ENCODE measurements at places on chromosomes 3 and 15.

- DNase-seq, result no peak
Observed at GRCh38 chr15:68407886-68408881, 23.8 kb downstream of the ITGA11 start.

- DNase-seq, result no peak
Observed at GRCh38 chr15:34581043-34581365, 2.4 kb downstream of the GOLGA8B start.

GRCh38 chr3:51391075-51391565 lies at the start of gene RBM15B:
Gene RBM15B (plus strand): TSS chr3:51391285. CDS start chr3:51391400, 115 bp downstream.
- peak; percentile 77 for DNase-seq

DNA sequence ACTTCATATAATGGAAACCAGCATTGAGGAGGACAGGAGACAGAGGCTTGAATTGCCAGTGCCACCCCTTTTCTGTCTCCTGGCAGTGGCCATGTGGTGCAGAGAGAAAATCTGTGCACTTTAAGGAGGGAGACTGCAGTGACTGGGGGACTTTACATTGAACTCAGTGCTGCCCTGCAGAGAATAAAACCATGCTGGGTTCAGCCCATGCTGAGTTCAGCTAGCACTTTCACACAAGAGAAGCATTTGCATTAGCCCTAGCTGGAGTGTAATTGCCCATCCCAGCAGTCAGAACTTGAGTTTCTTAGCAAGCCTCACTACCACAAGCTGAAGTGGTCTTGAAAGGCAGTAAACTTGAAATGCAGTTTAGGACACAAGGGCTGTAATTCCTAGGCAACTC lies 677.5 kb downstream of the ZPLD1 start:
- no peak for DNase-seq

DNA sequence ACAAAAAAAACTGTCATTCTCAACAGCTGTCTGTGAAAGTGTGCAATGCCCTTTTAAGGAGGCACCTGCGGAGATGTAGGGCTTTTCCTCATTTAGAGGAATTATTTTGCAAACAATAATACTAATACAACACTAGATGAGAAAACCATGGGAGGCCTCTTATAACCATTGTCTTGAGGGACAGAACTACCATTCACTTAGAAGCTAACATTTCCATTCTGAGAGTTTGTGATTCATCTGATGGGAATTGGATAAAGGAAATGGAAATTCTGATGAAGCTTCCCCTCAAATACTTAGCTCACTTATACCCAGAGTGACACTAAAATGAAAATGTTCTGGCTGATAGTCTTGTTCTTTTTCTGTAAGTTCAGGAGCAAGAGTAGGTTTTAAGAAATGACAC lies 147.7 kb downstream of the CADPS start:
- no peak for DNase-seq

GRCh38 chr3:66377800-66378199 lies 123.0 kb downstream of the LRIG1 start:
- DNase-seq, result no peak

GRCh38 chr15:66936109-66936860 lies 129.1 kb upstream of the SMAD3 start:
- no peak for DNase-seq

GRCh38 chr3:62803276-62803675 lies 71.9 kb downstream of the CADPS start:
- DNase-seq, result no peak

DNA sequence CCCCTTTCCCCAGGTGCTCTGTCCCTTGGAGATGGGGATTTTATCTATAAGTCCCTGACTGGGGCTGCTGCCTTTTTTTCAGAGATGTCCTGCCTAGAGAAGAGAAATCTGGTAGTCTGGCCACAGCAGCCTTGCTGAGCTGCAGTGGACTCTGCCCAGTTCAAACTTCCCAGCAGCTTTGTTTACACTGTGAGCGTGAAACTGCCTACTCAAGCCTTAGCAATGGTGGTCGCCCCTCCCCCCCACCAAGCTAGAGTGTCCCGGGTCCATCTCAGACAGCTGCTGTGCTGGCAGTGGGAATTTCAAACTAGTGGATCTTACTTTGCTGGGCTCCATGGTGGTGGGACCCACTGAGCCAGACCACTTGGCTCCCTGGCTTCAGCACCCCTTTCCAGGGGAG lies 38.9 kb downstream of the TMEM266 start:
- DNase-seq, result no peak

DNA sequence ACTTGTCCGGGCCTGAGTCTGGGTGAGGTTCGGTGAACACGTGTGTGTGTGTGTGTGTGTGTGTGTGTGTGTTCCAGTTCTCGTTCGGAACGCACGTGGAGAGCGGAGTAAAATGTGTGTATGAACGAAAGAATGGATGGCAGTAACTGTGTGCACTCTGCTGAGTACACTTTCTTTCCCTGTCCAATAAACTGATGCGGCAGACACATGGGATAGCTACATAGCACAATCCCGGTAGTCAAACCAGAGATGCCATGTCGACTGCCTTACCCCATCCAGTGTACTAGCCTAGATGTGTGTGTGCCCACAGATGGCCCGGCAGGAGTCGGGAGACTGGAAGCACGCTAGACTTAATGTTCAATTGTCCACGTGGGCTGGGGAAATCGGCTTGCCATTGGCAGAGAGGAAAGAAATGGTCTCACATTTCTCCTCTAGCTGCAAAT lies 507 bp upstream of the GOLIM4 start:
- peak; percentile 52 for DNase-seq

- no peak for DNase-seq
Observed at GRCh38 chr3:54746722-54747121, 181.1 kb downstream of the LRTM1 start.

DNA sequence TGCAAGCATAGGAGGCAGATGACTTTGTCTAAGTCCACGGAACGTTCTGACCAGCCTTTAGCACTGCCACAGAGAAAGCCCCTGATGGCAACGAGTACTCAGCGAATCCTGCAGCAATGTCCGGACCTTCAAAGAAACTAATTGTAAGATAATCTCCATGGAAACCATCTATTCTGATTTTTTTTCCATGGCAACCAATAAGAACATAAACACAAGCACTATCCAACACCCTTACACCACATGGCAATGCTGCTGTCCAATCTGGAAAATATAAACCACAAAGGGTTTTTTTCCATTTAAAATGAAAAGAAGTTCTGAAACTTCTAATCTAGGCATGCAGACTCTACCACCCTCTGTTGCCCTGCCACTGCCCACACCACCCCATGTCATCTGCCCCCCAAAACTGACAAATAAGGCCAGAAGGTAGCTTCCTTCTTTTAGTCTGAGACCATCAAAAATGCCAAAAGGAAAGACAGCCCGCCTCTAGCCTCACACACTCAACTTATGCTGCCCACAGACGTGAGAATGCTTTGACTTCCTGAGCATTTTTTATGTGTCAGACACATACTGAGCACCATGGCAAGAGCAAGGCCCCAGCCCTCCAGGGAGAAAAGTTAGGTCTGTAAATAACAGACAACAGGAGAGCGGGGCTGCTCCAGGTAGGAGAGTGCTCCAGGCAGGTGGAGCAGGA lies 44.5 kb downstream of the POC1A start:
- no peak for DNase-seq

DNA sequence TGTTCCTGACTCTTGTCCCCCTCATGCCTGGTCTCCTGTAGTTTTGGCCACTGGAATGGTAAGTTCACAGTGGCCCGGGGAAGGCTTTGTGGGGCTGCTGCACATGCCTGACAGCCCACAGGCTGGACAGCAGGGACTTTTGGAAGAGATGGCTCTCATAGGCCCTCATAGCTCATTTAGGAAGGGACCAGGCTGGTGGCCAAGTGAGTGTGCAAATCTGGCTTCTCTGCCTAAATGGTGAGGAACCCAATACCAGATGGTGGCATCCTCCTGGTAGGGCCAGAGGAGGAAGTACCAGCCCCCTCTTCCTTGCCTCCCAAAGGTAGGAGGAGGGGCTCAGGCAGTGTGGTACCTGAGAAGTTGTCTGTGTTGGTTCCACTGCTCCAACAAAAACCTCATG lies 25.6 kb downstream of the ALPK3 start:
- DNase-seq, result no peak

DNA sequence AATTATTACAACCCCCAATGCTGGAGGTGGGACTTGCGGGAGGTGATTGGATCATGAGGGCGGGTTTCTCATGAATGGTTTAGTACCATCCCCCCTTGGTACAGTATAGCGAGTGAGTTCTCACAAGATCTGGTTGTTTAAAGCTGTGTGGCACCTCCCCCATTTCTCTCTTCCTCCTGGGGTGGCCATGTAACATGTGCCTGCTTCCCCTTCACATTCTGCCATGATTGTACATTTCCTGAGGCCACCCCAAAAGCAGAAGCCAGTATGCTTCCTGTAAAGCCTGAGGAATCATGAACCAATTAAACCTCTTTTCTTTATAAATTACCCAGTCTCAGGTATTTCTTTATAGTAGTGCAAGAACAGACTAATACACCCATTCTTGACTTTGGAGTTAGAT lies 20.3 kb upstream of the PROK2 start:
- DNase-seq, result no peak

DNA sequence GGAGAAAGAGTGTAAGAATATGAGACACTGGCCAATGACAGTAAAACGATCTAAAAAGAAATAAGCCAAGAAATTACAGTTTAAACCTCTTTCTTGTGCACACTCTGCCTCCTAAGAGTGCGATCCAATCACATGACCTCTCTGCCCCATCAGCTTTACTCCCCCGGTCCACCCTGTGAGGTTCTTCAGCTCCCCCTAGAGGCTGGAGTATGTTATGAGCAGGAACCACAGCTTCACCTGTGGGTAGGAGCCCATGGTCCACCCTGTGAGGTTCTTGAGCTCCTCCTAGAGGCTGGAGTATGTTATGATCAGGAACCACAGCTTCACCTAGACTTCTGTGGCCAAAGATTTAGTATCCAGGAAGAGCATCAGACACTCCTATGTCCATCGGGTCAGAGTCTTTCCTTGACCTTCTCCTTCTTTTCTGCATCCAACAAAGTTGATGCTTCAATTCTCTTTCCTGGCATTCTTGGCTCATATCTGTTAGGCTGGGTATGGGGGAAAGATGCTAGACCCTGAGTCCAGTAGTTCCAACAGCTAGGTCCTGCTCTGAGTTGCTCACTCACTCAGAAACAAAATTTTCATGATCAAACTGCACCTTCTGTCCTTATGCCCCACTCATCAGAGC lies 164.0 kb downstream of the MINAR1 start:
- peak; percentile 82 for DNase-seq

DNA sequence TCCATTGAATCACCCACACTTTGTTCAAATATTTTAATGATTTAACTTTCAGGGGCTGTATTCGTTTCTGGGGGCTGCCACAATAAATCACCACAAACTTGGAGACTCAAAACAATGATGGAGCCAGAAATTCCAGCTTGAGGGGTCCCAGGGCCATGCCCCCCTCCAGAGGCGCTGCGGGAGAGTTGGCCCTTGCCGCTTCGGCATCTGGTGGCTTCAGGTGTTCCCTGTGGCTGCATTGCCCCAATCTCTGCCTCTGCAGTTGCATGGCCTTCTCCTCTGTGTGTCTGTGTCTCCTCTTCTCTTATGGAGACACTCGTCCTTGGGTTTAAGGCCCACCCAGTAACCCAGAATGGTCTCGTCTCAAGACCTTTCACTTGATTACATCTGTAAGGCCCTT lies 144.7 kb downstream of the CHSY1 start:
- DNase-seq, result no peak

All from NCI-H1930 (cell line).